ENCODE measurements at places on chromosomes 6 and 20. TPM values are rescaled to one million over a fixed set of nuclear protein-coding genes. Genes with fewer than 3 reads are reported as not detected.

The HLA-DMB gene
- 0.11 TPM for total RNA-seq

The PSORS1C1 gene
- total RNA-seq: 8.8 TPM

The RAET1L gene
- total RNA-seq: not detected

GRCh38 chr20:63694584-63695423, 1.6 kb upstream of the TNFRSF6B start:
- no peaks in the 10 kb centered on the region for H3K36me3 ChIP-seq
- no peak overlapping the region for H3K27ac ChIP-seq
- peaks cover 33% of the 10 kb centered on the region for H3K4me1 ChIP-seq
- no peak overlapping the region for H3K4me3 ChIP-seq
- no peak for DNase-seq
- no peaks in the 10 kb centered on the region for H3K27me3 ChIP-seq

- peak; percentile 80 for DNase-seq
- no peaks in the 10 kb centered on the region for H3K27me3 ChIP-seq
- no peaks in the 10 kb centered on the region for H3K36me3 ChIP-seq
- no peak overlapping the region for H3K27ac ChIP-seq
Measured at GRCh38 chr6:71194724-71195123, 93.9 kb upstream of the OGFRL1 start.

The STXBP5 gene
- total RNA-seq: 21.8 TPM

GRCh38 chr6:145312481-145312880, 422.8 kb downstream of the EPM2A start:
- H3K4me3 ChIP-seq: no peak overlapping the region
- DNase-seq: no peak
- H3K27me3 ChIP-seq: no peaks in the 10 kb centered on the region

DNA sequence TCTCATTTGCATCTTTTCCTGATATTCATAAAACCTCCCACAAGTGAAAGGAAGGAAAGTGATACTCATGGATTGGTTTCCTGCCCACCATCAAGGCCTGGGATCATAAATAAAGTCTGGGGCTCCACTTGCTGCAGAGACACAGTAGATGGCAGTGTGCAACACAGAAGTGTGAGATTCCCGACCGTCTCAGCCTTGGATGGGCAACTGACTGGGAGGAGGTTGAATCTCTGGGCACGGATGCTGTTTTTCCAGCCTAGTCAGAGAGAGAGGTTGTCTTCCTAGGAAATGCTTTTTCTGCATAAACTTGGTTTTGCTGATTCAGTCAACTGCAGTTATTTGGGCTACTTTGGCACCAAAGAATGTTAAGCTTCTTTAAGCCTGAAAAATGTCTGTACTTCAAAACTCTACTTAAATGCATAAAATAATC, 9.9 kb upstream of the RFPL4B start:
- H3K4me1 ChIP-seq: peaks cover 5% of the 10 kb centered on the region
- no peak overlapping the region for H3K4me3 ChIP-seq
- peak; percentile 79 for DNase-seq
- no peaks in the 10 kb centered on the region for H3K36me3 ChIP-seq
- no peak overlapping the region for H3K27ac ChIP-seq

- peaks cover 3% of the 10 kb centered on the region for H3K4me1 ChIP-seq
- no peaks in the 10 kb centered on the region for H3K36me3 ChIP-seq
- no peak overlapping the region for H3K27ac ChIP-seq
- no peak overlapping the region for H3K4me3 ChIP-seq
- H3K27me3 ChIP-seq: no peaks in the 10 kb centered on the region
Measured at GRCh38 chr6:56151609-56152224, 95.7 kb downstream of the COL21A1 start.

- peaks cover 18% of the 10 kb centered on the region for H3K4me1 ChIP-seq
- H3K4me3 ChIP-seq: peak overlapping the region; percentile 79
- H3K27ac ChIP-seq: peak overlapping the region; percentile 90
- H3K27me3 ChIP-seq: no peaks in the 10 kb centered on the region
- H3K36me3 ChIP-seq: no peaks in the 10 kb centered on the region
Measured at GRCh38 chr6:143059663-143060353, 881 bp upstream of the AIG1 start.

DNA sequence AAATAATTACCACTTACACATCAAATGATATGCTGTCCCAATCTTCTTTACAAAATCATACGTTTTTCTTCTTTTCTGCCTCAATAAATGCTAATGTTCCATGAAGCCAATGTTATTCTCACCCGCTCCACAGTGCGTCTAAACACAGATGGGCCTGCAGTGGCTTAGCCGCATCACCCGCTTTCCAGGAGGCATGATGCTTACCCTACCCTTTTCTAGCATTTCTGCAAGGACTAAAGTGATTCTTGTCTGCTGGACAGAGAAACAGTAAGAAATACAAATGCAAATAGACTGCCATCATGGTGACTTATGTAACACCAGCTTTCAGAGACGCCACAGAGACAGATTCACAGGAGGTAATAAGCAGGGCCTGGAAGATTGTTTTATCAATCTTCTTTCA, 104.4 kb downstream of the RNASET2 start:
- no peak for DNase-seq
- no peaks in the 10 kb centered on the region for H3K36me3 ChIP-seq
- H3K27me3 ChIP-seq: no peaks in the 10 kb centered on the region

- peaks cover 6% of the 10 kb centered on the region for H3K4me1 ChIP-seq
- peaks cover 12% of the 10 kb centered on the region for H3K27me3 ChIP-seq
- no peak for DNase-seq
Measured at GRCh38 chr6:6841571-6841970, 253.1 kb downstream of the LY86 start.

Measured in astrocyte (in vitro differentiated cells and primary cell).